ENCODE measurements at places on chromosomes 11 and 22.

GRCh38 chr11:78078218-78079167 lies 1.2 kb downstream of the NDUFC2 start:
- no peak for DNase-seq

- no peak for DNase-seq
These were observed 28.2 kb downstream of the ST3GAL4 start for GRCh38 chr11:126383339-126384335.

DNA sequence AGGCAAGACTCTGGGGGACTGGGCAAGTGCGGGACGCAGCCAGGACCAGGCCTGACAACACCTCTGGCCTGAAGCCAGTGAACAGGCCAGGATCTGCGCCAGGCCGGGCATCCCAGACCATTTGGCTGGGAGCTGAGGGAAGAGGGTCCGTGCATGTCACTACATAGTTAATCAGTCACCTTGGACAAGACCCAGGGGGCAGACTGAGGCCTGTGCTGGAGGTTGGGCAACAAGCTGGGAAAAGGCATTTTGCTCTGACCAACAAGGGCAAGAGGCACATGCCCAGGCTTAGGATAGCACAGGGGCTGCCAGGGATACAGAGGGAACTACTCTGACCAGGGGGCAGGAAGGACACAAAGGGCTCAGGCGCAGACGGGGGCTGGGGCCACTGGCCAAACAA lies 7.0 kb upstream of the CHADL start:
- no peak for DNase-seq

- peak; percentile 18 for DNase-seq
These were observed 375.6 kb downstream of the LARGE1 start for GRCh38 chr22:33544707-33545106.

Data from DMS53 (cell line).